Stimulated activated naive B cell treated with anti-CD40 and anti-IgM and Interleukin-4, amounts not matched to agents 10 μg/mL and 1 μg/mL and 100 μg/mL, for 72 hours (primary cell): ENCODE measurements at places on chromosomes 13 and 19.

DNA sequence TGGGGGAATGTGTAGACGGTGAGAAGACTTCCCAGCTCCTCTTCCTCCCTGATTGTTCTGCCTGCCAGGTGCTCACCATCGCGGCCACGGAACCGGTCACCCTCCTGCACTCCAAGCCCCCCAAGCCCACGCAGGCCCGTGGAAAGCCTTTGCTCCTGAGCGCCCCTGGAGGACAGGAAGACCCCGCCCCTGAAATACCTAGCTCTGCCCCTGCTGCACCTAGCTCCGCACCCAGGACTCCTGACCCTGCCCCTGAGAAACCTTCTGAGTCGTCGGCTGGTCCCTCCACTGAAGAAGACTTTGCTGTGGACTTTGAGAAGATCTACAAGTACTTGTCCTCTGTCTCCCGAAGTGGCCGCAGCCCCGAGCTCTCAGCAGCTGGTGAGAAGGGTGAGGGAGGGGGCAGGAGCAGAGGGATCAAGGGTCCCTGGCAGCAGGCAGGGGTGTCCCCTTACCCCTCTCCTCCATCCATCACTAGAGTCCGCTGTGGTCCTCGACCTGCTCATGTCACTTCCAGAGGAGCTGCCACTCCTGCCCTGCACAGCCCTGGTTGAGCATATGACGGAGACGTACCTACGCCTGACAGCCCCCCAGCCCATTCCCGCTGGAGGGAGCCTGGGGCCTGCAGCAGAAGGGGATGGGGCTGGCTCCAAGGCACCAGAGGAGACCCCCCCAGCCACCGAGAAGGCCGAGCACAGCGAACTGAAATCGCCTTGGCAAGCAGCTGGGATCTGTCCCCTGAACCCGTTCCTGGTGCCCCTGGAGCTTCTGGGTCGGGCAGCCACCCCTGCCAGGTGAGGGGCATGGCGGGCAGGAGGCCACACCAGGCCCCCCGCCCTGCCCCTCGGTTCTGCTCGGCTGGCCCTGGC is 2.1 kb downstream of the SNAPC2 start:
- no peak for DNase-seq

- no peak for DNase-seq
These were observed 31.0 kb upstream of the MBNL2 start for GRCh38 chr13:97191142-97191541.

DNA sequence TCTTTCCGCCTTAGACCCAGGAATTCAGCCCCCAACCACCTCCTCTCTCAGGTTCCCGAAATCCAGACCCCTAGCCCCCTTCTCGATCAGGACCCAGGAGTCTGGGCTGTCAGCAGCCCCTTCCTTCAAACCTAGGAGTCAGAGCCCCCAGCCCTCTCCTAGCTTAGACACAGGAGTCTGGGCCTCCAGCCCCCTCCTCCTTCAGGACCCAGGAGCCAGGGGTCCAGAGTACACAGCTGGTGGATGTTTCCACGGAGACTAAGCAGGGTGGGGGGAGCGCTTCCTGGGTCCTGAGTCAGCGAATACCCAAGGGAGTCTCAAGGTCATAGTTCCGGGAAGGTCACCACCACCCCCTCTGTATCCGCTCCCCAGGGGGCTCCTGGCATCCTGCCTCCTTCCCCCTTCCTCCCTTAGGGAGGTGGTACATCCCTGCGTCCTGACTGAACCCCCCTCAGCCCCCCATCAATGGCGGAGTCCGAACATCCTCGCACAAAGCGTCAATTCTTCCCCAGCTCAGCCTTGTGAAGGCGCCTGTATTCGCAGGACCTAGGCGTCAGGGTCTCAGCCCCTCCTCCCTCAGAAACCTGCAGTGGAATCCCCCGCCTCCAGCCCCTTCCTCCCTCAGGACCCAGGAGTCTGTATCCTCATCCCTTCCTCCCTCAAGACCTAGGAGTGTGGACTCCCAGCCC is 4.6 kb downstream of the CADM4 start:
- no peak for DNase-seq

DNA sequence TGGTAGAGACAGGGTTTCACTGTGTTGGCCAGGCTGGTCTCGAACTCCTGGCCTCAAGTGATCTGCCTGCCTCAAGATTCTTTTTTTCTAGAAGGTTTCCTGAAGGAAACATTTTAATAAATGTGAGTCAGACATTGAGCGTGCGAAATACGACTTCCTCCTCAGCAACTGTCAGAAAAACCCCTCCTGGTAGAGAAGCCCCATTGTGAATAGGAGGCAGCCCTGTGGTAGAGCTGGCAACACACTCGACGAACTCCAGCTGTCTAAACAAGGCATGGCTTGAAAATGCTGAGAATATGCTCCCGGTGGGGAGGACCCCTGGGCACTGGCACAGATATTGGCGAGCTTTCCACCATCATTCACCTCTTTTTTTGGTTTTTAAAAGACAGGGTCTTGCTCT is 9.8 kb downstream of the ZNF333 start:
- DNase-seq: no peak

GRCh38 chr13:109307027-109307426 is 479.4 kb downstream of the IRS2 start:
- no peak for DNase-seq

- no peak for DNase-seq
These were observed 3.4 kb upstream of the MCF2L start for GRCh38 chr13:112965573-112966115.

DNA sequence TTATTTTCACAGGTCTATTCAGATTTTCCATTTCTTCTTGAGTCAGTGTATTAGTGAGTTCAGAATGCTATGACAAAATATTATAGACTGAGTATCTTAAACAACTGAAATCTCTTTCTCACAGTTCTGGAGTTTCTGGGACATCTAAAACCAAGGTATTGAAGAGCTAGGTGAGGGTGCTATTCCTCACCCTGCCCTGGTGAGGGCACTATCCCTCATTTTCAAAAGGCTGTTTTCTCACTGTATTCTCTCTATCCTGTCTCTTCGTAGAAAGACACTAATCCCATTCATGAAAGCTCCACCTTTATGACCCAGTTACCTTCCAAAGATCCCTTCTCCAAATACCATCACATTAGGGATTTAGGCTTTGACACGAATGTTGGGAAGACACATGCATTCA is 1617.1 kb downstream of the PCDH9 start:
- DNase-seq: no peak

DNA sequence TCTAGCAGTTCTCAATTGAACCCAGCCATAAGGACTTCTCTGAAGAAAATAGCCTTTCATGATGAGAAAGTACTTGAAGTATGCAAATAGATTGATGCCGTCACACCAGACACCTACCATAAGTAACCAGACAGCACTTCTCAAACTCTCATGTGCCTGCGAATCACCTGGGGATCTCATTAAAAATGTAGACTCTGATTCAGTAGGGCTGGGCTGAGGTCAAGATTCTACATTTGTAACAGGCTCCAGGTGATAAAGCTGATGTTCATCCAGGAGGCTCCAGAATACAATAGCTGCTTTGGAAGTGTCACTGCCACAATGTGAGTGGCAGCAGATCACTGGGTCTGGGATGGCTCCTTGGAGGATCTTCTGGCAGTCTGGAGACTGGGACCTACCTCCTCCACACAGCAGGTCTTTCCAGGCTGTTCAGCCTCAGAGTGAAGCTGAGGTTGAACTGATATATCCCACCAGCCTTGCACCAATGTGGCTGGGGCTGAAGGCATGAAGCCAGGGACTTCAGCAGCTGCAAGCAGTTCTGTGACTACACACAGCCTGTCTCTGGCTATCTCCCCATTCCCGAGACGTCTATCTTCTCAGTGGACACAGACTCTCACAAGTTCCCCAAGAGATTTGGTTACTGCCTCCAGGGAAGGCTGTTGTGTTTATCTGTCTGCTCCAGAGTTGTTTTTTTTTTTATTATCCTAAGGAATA is 9.1 kb downstream of the MBNL2 start:
- DNase-seq: no peak

DNA sequence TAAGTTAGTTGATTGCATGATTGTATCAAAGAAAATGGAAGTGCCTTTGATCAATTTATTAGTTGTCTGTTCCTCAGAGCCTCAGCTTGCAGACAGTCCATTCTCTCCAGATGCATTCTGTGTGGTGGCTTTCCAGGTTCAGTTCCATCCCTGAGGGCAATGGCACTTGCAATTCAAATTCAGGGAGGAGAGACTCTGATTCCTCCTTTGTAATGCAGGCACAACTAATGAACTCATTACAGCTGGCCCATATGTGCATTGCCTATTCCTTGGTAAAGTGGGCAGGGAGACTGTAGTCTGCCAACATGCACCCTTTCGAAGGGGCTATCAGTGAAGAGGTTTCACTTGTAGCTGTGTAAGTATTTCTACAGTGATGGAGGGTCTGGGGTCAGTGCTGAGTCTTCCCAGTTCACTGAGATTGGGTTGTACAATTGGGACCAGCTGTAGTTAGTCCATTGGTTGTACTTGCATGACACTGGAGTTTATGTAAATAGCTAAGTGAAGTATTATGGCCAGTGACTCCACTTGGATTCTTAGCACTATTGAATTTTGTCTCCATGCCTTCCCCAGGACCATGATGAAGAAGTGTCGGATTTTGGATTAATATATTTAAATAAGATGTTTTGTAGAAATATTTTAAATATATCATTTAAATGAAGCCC is 401.7 kb downstream of the GPC6 start:
- DNase-seq: no peak

- DNase-seq: no peak
These were observed 732 bp upstream of the MAP1S start for GRCh38 chr19:17718550-17718946.

GRCh38 chr13:110227864-110228643 is 78.9 kb downstream of the COL4A1 start:
- no peak for DNase-seq

DNA sequence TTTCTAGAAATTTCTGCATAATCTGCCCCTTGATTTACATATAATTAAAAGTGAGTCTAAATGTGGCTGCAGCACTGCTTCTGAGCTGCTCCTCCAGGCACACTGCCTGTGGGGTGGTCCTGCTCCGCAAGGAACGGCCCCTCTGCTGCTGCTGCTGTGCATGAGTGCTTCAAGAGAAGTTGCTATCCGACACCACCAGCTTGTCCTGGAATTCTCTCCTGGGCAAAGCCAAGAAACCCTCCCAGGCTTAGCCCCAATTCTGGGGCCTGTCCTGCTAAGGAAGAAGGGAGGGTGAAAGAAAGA is 7.5 kb upstream of the PDCD5 start:
- no peak for DNase-seq

DNA sequence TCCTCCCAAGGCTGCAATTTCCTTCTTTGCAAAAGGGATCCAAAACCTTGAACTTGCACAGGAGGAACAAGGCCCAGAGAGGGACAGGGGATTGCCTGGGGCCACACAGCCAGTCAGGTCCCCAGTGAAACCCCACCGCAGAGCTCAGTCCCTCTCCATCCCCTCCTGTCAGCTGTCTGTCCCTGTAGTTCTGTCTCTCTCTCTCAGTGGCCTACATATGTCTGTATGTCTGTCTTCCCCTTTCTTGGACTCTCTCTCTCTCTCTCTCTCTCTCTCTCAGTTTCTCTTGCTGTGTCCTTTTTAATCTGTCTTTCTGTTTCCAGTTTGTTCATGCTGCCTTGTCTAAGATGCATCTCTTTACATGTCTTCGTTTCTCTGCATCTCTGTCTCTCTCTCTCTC is 11.5 kb downstream of the CEACAM19 start:
- no peak for DNase-seq

- peak; percentile 13 for DNase-seq
These were observed at the start of gene B3GNT8 for GRCh38 chr19:41426952-41427646. B3GNT8 (minus strand) TSS chr19:41427374; CDS start chr19:41426778, 596 bp downstream.

DNA sequence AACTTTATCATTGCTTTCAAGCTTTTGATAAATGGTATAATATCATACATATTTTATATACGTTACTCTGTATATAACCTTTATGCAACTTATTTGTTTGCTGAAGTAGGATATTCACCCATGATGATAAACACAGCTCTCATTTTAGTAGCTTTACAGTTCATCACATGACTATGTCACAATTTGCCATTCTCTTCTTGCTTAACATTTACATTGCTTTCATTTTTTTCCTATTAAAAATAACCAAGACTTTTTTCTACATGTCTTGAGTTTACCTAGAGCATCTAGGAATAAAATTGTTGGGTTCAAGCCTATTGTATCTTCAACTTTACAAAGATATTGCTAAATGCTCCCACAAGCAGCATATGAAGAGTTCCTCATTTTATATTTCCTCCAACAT is 54.0 kb downstream of the KCNRG start:
- no peak for DNase-seq

- DNase-seq: no peak
These were observed 24.2 kb downstream of the CERS4 start for GRCh38 chr19:8233370-8233769.

DNA sequence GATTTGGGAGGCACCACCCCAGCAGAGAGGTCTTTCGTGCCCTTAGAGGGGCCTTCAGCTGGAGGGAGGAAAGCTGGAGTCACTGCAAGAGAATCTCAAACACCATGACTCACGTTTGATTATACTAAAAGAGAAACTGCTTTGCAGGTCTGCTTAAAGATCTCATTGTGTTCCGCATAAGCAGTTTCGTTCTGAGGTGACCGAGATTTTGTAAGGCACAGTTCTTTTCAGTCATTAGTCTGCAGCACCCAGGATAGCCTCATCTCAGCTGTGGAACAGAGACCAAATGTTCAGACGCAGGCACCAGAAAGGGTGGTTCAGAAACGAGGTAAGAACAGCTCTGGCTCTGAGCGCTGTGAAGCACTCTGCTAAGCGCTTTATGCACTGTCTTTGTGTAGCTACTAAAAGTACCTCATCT is 71.2 kb upstream of the GTF3A start:
- peak; percentile 4 for DNase-seq

- no peak for DNase-seq
These were observed 22.7 kb upstream of the POP4 start for GRCh38 chr19:29583196-29583999.

GRCh38 chr19:58549664-58550361 is 5.1 kb downstream of the CHMP2A start:
- DNase-seq: no peak

DNA sequence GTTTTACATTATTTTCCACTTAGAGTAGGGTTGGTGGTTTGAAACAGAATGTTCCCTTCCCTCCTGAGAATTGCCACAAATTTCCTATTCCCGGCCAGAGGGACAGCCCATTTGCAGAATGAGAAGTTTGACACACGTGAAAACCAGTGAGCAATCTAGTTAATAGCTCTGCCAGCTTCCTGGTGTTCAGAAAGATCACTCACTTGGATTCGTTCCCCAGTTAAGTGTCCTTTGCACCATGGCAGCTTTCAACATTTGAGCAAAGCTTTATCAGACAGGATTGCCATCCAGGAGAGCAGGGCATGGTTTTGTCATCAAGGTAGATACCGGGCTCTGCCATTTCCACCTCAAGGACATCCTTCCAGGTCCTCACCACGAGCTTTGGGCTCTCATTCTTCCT is 28.2 kb downstream of the RASL11A start:
- DNase-seq: no peak

DNA sequence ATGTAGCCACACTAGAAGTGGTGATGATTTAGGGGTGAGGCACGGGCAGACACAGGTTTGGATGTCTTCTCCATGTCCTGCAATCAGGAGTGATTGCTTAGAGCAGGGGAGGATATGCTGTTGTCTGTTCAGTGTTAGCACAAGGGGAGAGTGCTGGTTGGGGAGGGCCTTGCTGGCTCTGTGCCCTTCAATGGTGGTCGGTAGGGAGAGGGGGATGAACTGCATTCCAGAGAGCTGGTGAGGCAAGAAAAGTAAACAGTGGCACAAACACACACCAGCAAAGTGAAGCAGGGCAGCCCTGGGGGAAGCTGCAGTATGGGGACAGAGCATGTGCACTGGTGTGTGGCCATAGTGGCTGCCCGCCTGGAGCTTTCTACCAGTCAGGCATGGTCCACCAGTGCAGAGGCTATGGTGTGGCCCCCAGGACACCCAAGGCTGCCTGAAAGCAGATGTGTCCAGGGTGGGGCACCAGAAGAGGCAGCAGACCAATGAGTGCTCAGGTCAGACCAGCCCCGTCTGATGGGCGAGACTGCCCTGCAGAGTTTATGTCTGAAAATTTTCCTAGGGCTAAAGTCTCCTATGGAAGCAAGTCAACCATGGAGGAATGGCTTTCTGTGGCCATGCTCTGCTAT is 1676.9 kb downstream of the PCDH9 start:
- DNase-seq: no peak
